Activated B cell treated with CpG ODN at 0.5 μM for 24 hours (primary cell): ENCODE measurements at places on chromosomes 16 and 17. TPM values are rescaled to one million over a fixed set of nuclear protein-coding genes. Genes with fewer than 3 reads are reported as not detected.

DNA sequence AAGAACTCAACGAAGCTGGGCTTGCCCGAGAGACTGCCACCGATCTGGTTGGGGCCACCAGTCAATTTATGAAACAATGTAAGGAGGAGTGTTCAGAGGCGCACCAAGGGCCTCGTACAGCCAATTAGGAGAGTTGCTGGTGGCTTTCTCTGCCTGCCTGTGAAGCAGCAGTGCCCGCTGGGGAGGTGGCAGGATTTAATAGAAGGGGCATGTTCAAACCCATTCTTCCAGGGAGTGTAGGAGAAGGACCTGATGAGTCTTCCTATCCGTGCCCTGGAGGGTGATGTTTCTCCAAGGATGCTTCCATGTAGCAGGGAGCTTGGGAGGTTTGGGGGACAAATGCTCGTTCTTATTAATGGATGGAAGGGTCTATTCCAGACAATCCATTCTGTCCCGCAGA lies 178.4 kb downstream of the CCDC182 start:
- DNase-seq: no peak

- no peak for DNase-seq
Observed at GRCh38 chr16:75733305-75734211, 7.3 kb upstream of the CPHXL start.

DNA sequence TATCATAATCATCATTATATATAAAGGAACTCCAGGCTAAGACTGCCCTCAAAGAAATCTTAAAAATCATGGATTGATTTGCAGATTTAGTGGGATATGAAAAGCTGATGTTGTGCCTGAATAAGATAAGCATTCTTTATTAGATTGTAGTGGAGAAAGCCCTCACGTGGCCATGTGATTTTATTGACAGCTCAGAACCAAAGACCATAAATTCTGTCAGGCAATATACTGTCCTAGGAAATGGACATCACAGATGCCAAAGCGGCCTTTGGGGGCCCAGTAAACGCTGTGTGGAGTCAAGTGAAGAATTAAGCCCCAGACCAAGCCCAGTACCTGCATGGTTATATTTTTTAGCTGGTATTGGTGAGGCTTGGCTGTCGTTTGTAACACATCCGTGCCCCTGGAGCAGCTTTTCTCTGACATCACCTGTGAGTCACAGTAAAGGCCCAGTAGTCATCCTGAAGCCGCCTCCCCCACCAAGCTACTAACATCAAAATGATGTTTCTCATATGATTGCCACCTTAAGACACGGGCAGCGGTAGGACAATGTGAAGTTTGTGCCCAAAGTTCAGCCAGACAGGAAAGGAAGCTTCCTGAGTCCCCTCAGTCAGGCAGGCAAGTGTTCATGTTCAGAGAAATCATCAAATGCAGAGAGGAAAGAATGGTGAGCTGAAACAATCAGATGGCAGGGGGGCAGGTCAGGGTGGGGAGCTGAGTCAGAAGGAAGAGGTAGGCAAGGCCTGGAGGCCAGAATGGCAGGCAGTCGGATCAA lies 209.4 kb downstream of the IRX3 start:
- DNase-seq: no peak

- no peak for DNase-seq
Observed at GRCh38 chr17:38749223-38750043, 1.3 kb upstream of the PCGF2 start.

GRCh38 chr16:1100084-1100800 lies 4.2 kb upstream of the C1QTNF8 start:
- DNase-seq: no peak

DNA sequence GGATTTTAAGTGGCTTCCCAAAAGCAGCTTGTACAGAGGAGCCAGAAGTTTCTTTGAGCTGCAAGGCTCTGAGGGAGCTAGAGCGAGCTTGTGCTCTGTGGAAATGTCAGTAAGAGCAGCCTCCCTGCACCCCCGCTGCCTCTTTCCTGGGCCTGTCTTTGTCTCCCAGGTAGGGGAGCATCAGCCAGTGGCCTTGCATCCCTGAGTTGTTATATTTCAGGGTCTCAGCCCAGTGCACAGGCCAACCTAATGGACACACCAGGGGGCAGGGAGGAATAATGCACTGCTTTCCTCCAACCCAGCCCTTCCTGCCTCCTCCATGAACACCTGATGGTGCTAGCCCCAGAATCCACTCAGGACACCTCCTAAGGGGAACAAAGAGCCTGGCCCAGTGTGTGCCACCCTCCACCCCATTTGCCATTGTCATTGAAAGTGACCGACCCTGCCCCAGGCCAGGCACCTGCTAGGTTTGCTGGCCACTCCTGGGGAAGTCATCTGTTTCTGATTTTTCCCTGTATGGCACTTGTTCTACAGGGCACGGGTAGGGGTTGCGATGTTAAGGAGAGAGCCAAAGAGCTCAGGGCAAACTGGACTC lies 6.3 kb downstream of the TPPP3 start:
- no peak for DNase-seq

DNA sequence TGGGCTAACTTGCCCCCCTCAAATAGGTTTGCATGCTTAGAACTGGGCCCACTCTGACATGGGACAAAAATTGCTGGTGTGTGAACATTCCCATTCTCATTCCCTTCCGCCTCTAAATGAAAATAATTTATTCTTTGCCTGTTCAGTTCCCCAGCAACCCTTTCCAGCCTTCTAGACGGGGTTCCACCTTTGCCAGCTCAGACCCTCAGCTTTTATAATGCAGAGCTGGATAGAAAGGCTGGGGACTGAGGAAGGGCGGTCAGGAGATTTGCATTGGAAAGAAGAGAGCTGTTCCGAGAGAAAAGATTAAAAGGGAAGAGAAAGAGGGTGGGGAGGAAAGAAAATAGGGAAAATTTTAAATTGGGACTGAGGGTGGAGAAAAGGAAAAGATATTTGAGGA lies 151.1 kb upstream of the WSCD1 start:
- no peak for DNase-seq

DNA sequence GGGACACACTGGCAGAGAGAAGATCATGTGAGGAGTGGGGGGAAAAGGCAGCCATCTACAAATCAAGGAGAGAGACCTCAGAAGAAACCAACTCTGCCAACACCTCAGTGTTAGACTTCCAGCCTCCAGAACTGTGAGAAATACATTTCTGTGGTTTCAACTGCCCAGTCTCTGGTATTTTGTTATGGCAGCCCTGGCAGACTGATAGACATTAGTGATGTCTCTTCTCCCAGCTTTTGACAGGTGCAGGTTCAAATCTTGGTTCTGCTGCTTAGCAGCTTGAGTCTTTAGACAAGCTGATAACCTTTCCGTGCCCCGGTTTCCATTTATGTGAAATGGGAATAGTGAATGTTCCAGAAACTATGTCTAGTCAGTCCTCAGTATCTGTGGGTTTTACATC lies 199.5 kb downstream of the SNX29 start:
- DNase-seq: no peak

- DNase-seq: no peak
Observed at GRCh38 chr16:22300427-22301071, 3.3 kb downstream of the POLR3E start.

GRCh38 chr16:60206516-60206915 lies 1472.4 kb upstream of the GOT2 start:
- DNase-seq: no peak

DLX3 gene
- total RNA-seq: not detected in 2 replicates

CDR2L gene
- not detected in 2 replicates for total RNA-seq

ZNF750 gene
- total RNA-seq: not detected in 2 replicates
